M059J (cell line): ENCODE measurements at places on chromosomes 2 and 18.

DNA sequence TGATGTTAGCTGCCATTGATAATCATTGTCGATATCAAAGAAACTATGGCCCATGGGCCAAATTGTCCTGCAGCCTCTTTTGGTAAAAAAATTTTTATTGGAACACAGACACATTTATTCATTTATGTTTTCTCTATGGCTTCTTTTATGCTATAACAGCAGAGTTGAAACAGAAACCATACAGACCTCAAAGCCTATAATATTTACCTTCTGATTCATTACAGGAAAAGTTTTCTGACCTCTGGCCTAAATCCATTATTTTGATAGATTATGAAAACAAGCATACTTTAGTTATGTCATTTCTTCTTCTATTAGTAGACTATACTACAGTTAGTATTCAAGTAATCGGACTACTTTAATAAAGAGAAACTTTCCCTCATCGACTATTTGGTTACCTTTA, 349.7 kb upstream of the GALNT5 start:
- no peak for DNase-seq

DNA sequence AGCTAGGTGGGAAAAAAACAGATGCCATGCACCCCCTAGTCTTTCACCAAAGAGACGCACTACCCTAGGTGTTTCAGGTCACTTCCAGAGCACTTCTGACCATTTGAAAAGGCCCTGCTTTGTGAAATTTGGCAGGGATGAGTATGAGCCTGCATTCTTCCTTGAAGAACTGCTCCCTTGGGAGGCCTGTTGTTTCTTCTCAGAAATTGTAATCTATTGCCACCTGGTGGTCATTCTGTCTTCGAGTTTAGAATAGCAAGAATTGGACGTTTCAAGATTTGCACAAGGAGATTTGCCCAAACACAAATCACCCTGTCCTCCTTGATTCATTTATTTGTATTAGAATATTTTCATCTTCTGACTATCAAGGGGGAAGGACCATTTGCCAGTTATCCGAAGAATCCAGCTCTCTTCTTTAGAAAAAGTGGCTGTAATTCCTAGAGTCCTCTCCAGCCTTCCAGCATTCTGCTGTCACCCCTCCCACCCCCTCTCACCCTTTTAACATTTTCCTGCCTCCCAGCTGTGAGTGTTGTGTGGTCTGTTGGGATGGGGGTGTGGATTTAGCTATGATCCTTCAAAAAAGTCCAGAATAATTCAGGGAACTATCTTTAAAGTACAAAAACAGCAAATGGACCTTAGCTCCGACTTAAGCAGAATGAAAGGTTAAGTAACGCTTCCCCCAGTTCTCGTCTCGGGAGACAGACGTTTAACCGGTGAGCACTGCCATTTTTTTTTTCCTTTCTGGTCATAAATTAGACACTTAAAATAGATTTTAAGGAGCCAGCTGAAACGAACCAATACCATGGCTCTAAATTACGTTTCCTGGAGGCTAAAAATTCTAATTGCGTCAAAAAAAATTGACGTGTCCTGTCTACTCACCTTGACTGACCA, 3.7 kb upstream of the GAD1 start:
- peak; percentile 76 for DNase-seq

DNA sequence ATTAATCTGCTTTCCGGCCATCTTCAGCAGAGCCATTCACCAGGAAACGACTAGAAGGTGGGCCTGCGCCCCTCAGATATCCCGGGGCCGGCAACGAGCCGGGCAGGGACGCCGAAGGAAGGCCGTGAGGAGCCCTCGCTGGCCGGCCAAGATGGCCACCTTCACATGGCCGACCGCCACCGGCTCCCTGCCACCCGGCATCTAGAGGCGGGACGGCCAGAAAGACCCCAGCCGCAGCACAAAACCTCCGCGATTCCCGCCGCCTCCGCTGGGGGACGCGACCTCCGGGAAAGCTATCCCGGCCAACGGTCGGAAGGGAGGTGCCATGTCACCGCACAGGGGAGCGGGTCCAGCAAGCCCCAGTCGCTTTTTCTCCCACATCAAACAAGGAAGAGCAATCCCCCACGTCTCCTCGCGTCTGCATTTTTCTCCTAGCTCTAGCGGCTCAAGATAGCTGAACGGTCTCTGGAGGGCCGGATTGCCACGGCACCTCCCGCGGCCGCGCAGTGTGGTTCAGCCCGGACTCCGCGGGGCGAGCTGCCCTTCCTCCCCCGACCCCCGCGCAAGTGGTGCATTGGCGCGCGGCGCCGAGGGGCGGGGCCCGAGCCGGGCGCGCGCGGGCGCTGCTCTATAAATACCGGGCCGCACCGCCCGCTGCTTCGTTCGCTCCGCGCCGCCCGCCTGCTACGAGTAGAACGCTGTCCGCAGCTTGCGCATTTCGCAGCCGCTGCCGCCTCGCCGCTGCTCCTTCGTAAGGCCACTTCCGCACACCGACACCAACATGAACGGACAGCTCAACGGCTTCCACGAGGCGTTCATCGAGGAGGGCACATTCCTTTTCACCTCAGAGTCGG, at the start of gene MAT2A:
TSS of gene MAT2A (plus strand) at position 662 of the 854 bp plus-strand sequence. CDS start at position 782, 120 bp downstream.
- peak; percentile 83 for DNase-seq

- DNase-seq = peak; percentile 99
These were observed 132.5 kb upstream of the EPAS1 start for GRCh38 chr2:46164529-46165301.

DNA sequence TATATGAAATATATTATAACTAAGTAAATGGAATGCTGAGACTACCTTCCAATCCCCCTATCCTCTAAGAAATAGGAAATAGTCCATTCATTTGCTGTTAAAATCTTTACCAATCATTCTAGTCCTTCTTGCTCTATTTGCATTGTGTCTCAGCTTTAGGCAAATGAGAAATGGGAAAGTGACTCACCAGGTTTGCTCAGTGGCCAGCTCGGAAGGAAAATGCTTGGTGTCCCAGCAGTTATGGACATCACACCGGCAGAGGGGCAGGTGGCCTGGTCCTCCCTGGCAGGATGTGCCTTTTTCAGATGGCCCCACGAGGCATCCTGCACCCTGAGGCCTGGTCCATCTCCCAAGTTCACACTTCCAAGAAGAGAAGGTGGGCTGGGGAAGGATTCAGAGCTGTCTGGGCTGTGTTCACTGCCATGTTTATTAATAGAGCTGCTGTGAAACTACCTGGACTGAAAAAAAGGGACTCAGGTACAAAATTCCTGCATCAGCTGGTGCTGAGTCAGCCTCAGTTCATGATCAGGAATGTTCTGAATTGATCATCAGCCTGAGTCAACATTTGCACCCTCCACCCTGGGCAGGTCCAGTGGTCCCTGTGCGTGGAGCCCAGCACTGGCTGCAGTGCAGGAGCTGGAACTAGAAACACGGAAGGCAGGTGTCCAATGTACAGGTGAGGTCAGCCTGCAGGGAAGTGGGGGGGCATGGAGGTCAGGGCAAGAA, 60.1 kb upstream of the ARL4C start:
- peak; percentile 65 for DNase-seq

DNA sequence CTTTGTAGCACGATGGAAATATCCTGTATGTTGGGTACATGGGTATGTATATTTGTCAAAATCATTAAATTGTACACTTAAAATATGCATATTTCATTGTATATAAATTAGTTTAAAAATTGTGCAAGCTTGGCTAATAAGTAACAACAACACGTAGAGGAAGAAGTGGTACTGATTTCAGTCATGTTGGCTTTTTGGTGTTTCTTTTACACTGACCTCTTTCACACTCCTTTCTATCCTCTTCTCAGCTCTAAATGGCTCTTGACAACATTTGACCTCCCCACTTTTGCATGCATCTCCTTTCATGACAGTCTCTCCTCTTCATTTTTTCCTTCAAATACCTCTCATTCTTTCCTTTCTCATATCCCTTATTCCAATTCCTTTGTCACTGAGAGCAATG, 801.4 kb upstream of the ZEB2 start:
- DNase-seq = no peak

DNA sequence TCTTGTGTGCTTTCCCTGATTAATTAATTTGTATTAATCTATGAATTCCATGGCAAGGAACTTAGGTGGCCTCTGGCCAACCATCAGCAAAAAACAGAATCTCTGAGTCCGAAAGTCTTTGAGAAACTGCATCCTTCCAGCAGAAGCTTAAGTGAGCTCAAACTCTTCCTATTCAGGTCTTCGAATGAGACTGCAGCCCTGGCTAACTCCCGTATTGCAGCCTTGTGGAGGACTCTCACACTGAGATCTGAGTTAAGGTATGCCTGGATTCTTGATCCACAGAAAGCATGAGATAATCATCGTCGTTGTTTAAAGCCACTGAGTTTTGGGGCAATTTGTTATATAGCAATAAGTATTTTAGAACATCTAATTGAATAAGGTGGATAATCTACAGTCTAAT, 1143.9 kb upstream of the NXPH2 start:
- DNase-seq = no peak

DNA sequence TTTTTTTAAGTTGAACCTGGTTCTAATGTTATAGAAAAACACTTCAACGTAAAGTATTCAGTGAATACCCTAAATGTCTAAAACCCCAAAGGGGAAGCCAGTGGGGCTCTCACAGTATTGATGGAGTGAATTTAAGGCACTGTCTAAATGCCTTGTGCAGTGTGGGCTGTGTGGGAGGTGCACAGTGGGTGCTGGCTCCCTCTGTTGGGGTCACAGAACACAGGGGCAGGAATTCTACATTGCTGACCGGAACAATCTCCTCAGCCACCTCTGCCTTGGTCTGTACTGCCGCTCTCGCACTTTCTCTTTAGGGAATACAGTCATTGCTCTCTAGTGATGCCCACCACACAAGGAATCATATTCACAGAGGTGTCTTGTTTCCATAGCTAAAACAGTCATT, 45.4 kb downstream of the SPRED2 start:
- DNase-seq = no peak

DNA sequence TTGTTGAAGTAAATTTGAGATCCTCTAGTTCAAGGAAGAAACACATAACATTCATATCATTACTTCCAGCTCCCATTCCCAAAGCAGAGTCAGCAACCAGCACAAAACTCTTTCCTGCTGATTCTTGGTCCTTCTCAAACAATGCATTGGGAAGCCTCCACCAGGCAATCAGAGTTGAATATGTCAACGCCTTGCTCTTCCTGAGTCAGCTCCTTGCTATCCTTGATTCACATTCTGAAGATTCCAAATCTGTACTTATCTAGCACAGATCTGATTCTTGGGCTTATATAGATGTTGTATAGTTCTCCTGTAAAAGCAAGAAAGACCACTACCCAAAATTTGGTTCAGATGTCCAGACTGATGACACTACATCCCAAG, 29.6 kb downstream of the CFAP210 start:
- no peak for DNase-seq

DNA sequence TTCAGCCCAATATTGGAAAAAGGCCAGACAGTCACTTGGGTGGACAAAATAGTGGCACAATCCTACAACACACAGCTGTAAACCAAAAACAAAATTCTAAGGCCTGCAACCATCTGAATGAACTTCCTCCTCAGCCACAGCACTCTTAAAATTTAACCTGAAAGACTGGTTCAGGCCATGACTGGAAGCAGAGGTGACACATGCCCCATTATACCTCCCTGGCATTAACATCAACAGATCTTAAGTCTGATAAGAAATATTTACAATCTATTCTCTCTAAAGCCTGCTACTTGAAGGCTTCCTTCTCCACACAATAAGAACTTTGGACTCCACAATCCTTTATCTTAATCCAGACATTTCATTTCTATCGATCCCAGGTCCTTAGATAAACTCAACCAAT, 192.4 kb upstream of the LRP1B start:
- DNase-seq = no peak

GRCh38 chr18:47427923-47428637, 176.6 kb upstream of the SKOR2 start:
- DNase-seq = no peak

- no peak for DNase-seq
These were observed 43.6 kb downstream of the MRPS5 start for GRCh38 chr2:95077861-95078603.

DNA sequence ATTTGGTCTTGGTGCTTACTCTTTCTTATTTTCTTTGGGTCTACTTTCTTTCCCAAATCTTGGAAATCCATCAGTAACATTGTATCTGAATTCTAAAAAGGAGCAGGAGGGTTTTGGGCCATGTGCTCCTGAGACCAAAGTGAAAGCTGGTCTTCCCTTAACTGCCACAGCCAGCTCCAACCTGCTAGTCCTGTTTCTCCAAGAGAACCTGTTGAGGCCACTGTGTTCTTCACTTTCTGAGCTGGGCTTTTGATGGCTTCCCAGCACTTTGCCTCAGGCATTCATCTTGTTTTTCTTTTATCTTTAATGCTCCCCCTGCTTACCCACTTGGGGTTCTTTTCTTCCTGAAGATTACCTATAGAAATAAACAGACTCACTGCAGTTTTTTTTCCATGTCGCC, 53.3 kb downstream of the ARHGAP28 start:
- no peak for DNase-seq

GRCh38 chr2:128069769-128070168, 21.2 kb upstream of the UGGT1 start:
- peak; percentile 87 for DNase-seq

- no peak for DNase-seq
These were observed 101.8 kb downstream of the MRPS9 start for GRCh38 chr2:105139556-105140239.
